ENCODE measurements at places on chromosomes 7 and 10.

DNA sequence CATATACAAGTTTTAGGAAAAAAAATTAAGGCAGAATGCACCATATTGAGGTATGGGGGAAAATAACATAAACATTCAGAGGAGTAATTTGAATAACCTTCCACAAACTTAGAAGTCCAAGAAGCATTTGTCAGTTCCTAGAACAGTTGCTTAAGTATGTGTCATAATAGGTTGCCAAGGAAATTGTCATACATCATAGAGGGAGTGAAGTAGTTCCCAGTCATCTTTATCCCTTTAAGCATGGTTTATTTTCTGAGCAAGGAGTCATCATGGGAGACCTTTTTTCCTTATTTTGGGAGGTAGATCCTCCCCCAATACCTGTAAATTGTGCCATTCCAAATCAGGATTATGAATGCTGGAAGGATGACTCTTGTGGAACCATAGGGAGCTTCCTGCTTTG, at the start of gene SSMEM1:
TSS of gene SSMEM1 (plus strand) at position 219 of the 400 bp plus-strand sequence. CDS start at position 270, 51 bp downstream.
- peaks cover 23% of the 10 kb centered on the region for H3K4me1 ChIP-seq
- H3K27ac ChIP-seq: no peak within 1 kb of the TSS
- H3K4me3 ChIP-seq: no peak within 1 kb of the TSS

DNA sequence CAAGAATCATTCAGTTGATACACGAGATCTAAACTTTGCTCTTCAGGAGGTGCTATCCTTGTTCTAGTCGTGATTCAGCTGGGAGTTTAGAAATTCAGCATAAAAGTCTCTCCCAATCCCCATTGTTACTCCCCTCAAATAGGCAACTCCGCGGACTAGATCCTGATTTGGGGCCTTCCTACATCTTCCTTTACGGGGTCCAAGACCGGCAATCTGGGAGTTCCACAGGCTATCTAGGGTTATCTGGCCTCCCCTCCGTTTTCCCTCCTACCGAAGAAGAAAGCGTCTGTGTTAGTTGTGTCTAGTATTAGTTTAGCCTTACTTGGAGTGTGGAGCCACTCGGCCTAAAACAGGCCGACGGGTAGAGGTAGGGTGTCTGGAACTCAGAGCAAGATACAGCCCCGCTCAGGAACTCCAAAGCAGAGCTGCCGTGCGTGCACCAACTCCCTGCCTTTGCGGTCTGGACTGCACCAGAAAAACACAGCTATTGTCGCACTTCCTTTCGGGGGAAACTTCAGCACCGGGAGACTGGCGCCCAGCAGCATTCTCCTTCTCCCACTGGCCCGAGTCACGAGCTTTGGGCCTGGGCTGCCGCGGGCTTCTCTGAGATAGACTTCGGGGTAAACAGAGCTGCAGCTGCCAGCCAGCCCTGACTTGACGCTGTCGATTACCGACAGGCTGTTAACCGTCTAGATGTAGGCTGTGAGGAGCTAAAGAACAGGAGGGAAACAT, 1.5 kb upstream of the DLX5 start:
- no peak for DNase-seq
- H3K4me1 ChIP-seq: no peaks in the 10 kb centered on the region
- peaks cover 10% of the 10 kb centered on the region for H3K27me3 ChIP-seq
- no peaks in the 10 kb centered on the region for H3K36me3 ChIP-seq
- H3K27ac ChIP-seq: no peak overlapping the region

DNA sequence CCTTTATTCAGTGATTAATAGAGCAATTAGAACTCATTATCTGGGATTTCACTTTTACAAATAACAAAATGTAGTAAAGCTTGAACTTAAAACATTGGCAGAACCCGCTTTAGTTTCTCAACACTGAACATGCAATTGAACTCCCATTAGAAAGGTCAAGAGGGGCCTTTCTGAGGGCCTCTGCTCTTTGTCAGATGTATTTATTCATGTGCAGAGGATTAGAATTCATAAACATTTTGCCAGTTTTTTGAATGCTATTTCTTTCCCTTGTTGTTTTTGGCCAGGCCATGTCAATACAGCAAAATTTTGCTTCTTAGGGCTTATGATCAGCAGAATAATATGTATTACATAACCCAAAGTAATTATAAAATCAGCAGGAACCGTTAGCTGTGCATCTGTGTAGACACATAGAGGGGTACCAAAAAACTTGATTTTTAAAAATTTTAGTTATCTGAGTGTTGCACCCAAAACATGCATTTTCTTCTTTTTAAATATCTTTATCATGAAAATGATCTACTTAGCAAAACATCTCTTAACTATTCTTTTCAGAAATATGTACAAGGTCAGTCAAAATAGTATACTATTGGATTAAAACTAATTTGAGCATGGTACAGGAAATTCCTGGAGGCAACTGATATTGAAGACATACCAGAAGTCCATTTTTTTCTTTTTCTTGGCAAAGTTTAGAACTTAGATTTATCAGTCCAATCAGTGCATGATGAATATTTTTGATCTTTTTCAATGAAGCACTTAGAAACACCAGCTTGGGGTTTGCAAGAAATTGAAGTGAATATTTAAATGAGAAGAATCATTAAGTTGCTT, 177.5 kb downstream of the TWIST1 start:
- DNase-seq: no peak
- H3K4me3 ChIP-seq: no peak overlapping the region
- no peaks in the 10 kb centered on the region for H3K36me3 ChIP-seq

DNA sequence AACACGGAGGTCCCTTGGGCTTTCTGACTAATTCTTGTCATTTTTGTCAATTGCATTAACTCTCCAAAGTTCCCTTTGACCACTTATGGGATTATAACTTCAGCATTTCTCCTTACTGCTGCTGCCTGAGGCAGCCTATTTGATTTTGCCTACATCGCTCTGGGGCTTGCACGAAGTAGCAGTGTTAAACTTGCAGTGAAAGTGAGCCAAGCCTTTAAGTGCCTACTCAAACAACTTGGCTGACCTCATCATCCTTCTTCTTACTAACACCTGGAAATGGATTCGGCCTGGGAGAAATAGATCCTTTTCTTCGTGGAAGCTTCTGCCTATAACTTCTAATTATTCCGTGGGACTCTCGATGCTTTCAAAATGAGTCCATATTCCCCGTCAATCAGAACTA, 76.6 kb downstream of the DGKB start:
- H3K27ac ChIP-seq: no peak overlapping the region
- no peak for DNase-seq
- H3K27me3 ChIP-seq: no peaks in the 10 kb centered on the region
- no peaks in the 10 kb centered on the region for H3K4me1 ChIP-seq
- H3K36me3 ChIP-seq: no peaks in the 10 kb centered on the region
- no peak overlapping the region for H3K4me3 ChIP-seq

GRCh38 chr10:89327803-89328441, at the start of gene IFIT3:
Gene IFIT3 (plus strand): TSS chr10:89327997. CDS start chr10:89328074, 77 bp downstream.
- H3K4me1 ChIP-seq: peaks cover 53% of the 10 kb centered on the region
- peak within 1 kb of the TSS; percentile 91 for H3K27ac ChIP-seq
- DNase-seq: peak; percentile 50
- peak within 1 kb of the TSS; percentile 64 for H3K4me3 ChIP-seq
- H3K36me3 ChIP-seq: no peaks in the 10 kb centered on the region
- H3K27me3 ChIP-seq: no peaks in the 10 kb centered on the region

GRCh38 chr10:19931894-19932590, 115.8 kb downstream of the PLXDC2 start:
- no peak overlapping the region for H3K4me3 ChIP-seq
- H3K36me3 ChIP-seq: no peaks in the 10 kb centered on the region
- H3K4me1 ChIP-seq: no peaks in the 10 kb centered on the region
- H3K27ac ChIP-seq: no peak overlapping the region
- DNase-seq: no peak

- no peak for DNase-seq
- no peak overlapping the region for H3K4me3 ChIP-seq
- H3K36me3 ChIP-seq: no peaks in the 10 kb centered on the region
- no peaks in the 10 kb centered on the region for H3K4me1 ChIP-seq
- H3K27ac ChIP-seq: no peak overlapping the region
Measured at GRCh38 chr7:82594665-82595064, 151.1 kb upstream of the CACNA2D1 start.

GRCh38 chr10:95821720-95822119, 65.8 kb downstream of the ENTPD1 start:
- H3K36me3 ChIP-seq: no peaks in the 10 kb centered on the region
- H3K27ac ChIP-seq: no peak overlapping the region
- H3K27me3 ChIP-seq: peaks cover 9% of the 10 kb centered on the region

- H3K27me3 ChIP-seq: no peaks in the 10 kb centered on the region
- no peaks in the 10 kb centered on the region for H3K36me3 ChIP-seq
- H3K4me3 ChIP-seq: no peak overlapping the region
Measured at GRCh38 chr7:152544971-152545619, 109.3 kb upstream of the KMT2C start.

- no peak overlapping the region for H3K4me3 ChIP-seq
- 0 out of 2 replicates have a peak, but pooled peaks cover 2% of the 10 kb centered on the region for H3K4me1 ChIP-seq
- DNase-seq: no peak
- H3K27me3 ChIP-seq: no peaks in the 10 kb centered on the region
- H3K27ac ChIP-seq: no peak overlapping the region
Measured at GRCh38 chr10:8696746-8697145, 642.3 kb downstream of the GATA3 start.

Data from DND-41 (cell line).